ENCODE measurements at places on chromosomes 13 and 19.

GRCh38 chr19:10292789-10293636 lies 3.3 kb downstream of the ICAM5 start:
- H3K4me1 ChIP-seq: peaks cover 15% of the 10 kb centered on the region
- DNase-seq: no peak
- H3K36me3 ChIP-seq: peaks cover 17% of the 10 kb centered on the region
- no peak overlapping the region for H3K27ac ChIP-seq
- no peaks in the 10 kb centered on the region for H3K27me3 ChIP-seq

DNA sequence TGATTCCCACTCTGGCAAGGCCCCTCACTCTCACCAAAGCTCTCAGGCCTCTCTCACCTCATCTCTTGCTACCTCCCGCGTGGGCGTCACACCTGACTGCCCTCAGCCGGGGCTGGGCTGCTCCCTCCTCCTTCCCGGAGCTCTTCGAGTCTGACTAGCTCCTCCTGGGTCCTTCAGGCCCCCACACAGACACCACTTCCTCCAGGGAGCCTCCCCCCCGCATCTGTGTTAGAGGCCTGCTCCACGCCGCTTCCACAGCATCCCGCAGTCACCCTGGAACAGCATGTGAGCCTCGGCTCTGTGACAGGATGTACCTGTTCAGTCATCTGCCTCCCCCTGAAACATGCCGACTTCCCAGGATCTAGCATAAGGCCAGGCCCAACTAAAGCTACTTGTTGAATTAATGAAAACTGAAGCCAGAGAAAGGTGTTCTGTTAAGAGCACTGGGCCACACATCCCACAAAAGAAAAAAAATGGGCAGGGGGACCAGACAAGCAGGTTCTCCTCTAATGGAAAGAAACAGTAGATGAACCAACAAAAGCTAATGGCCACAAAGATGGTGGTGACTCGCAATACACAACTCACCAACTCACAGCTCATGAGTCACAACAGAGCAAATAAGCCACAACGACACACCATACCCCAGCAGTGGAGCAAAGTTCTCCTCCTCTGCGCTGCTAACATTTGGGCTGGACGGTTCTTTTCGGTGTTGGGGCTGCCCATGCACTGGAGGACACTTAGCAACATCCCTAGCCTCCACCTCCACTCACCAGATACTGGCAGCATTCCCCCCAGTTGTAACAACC lies 3.0 kb downstream of the PPP6R1 start:
- peak overlapping the region; percentile 92 for H3K27ac ChIP-seq
- peak; percentile 20 for DNase-seq
- peaks cover 42% of the 10 kb centered on the region for H3K4me1 ChIP-seq
- H3K36me3 ChIP-seq: peaks cover 24% of the 10 kb centered on the region
- no peaks in the 10 kb centered on the region for H3K27me3 ChIP-seq

DNA sequence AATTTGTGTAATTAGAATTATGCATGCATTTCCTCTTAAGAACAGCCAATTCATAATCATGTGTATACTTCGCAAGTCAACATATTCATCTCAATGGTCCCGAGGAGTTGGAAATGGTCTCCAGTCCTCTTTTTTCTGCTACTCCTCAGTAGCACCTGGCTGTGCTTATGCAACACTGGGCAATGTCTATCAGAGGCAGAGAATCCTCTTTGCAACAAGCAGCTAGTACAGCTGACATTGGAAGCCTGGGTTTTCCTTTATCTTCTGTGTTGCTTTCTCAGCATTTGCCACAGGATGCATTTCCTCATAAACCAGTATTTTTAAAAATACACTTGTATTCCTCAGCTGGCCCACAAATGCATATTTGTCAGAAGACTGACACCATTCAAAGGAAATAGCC lies 405.3 kb upstream of the GPC6 start:
- no peaks in the 10 kb centered on the region for H3K36me3 ChIP-seq
- no peak for DNase-seq
- no peaks in the 10 kb centered on the region for H3K27me3 ChIP-seq

GRCh38 chr13:21121616-21122015 lies 54.7 kb downstream of the SKA3 start:
- H3K27me3 ChIP-seq: no peaks in the 10 kb centered on the region
- DNase-seq: no peak
- no peaks in the 10 kb centered on the region for H3K4me1 ChIP-seq

DNA sequence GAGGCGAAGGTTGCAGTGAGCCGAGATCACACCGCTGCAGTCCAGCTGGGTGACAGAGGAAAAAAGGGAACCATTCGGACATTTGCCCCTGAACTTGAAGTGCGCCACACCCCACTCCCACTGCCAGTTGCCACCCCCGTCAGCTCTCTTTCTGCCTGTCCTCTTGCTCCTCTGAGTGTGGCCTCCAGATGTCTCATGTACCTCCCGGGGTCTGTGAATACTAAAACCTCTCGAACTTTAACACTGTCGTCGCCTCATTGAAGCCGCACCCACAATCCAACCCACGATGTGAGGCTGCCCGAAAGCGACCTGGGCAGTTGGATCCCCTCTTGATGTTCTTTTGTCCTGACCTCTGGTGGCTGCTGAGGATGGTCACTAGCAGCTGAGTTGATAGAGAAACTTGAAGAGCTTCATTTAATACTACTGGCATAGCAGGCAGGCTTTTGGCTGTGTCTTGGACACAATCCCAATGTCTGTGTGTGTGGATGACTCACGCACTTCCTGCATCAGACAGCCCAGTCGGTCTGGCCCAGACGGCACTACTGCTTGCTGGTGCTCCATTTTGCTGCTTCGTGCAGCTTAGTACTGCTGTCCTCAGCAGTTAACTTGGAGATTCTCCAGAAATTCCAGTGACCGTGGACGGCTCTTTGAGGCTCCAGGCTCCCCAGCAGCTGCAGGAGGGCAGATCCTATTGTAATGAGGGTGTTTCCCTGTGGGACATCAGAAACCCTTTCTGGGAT lies 4.2 kb downstream of the FPR3 start:
- peaks cover 16% of the 10 kb centered on the region for H3K4me1 ChIP-seq
- peak overlapping the region; percentile 2 for H3K4me3 ChIP-seq
- no peaks in the 10 kb centered on the region for H3K27me3 ChIP-seq

- H3K27me3 ChIP-seq: no peaks in the 10 kb centered on the region
- H3K4me1 ChIP-seq: peaks cover 7% of the 10 kb centered on the region
- peaks cover 23% of the 10 kb centered on the region for H3K36me3 ChIP-seq
Observed at GRCh38 chr19:9834726-9835506, at the start of gene PIN1. PIN1 (plus strand) TSS chr19:9835318; CDS start chr19:9835345, 27 bp downstream.

- no peak for DNase-seq
- no peaks in the 10 kb centered on the region for H3K27me3 ChIP-seq
- no peaks in the 10 kb centered on the region for H3K36me3 ChIP-seq
- no peaks in the 10 kb centered on the region for H3K4me1 ChIP-seq
Observed at GRCh38 chr13:111945086-111945485, 121.9 kb upstream of the SOX1 start.

DNA sequence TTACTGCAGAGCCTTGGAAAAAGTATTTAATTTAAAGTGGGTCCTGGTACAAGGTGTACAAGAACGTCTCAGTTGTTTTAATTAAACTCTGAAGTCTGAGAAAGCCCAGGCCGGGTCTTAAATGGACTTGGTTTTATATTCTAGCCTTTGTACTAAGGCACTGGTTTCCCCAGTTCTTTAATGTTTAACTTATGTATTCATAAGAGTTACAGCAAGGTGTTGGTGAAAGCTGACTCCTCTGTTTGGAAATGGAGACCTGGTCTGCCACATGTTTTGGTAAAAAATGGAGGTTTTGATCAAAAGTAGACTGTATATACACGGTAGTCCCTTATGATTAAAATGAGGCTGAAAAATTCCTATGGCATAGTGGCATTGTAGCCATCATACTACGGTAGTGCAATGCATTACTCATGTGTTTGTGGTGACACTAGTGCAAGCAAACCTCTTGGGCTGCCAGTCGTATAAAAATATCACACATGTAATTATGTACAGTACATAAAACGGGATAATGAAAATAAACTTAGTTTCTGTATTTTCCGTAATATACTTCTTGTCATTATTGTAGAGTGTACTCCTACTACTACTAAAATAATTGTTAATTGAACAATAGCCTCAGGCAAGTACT lies 883.4 kb upstream of the SPRY2 start:
- DNase-seq: no peak
- H3K27ac ChIP-seq: no peak overlapping the region
- H3K4me3 ChIP-seq: no peak overlapping the region
- no peaks in the 10 kb centered on the region for H3K4me1 ChIP-seq
- no peaks in the 10 kb centered on the region for H3K27me3 ChIP-seq
- H3K36me3 ChIP-seq: no peaks in the 10 kb centered on the region

DNA sequence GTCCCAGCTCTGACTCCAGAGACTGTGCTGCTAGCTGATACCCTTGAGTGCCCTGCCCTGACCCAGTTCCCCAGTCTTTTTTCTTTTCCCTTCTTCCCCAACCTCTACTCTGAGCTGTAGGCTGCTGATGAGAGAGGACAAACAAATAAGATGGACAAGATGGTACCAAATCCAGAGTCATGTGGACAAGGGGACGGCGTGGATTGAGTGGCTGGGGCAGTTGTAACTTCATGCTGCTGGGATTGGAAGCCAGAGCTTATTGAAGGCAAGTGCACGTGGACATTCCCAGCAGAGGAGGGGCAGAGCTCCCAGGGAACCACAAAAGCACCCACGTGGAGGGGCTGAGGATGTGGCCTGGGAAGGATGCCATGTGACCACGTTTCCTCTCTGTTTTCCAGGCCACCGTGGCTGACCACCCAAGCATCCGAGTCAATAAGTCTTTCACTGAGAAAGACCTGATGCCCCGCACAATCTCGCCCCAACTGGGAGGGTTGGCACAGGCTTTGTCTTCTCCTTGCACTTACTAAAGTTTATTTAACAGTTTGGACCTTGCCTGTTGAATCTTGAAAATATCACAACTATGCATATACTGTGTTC lies 323.3 kb upstream of the ZNF507 start:
- no peaks in the 10 kb centered on the region for H3K36me3 ChIP-seq
- no peak overlapping the region for H3K27ac ChIP-seq
- DNase-seq: no peak
- H3K4me1 ChIP-seq: no peaks in the 10 kb centered on the region
- H3K27me3 ChIP-seq: no peaks in the 10 kb centered on the region
- H3K4me3 ChIP-seq: no peak overlapping the region

- peaks cover 47% of the 10 kb centered on the region for H3K36me3 ChIP-seq
- H3K4me1 ChIP-seq: peaks cover 16% of the 10 kb centered on the region
- H3K27ac ChIP-seq: no peak overlapping the region
- H3K4me3 ChIP-seq: no peak overlapping the region
Observed at GRCh38 chr19:27779954-27780353, 1433.0 kb downstream of the UQCRFS1 start.

- H3K4me1 ChIP-seq: peaks cover 11% of the 10 kb centered on the region
- H3K27ac ChIP-seq: peak within 1 kb of the TSS; percentile 87
- H3K4me3 ChIP-seq: peak within 1 kb of the TSS; percentile 90
- no peaks in the 10 kb centered on the region for H3K27me3 ChIP-seq
Observed at GRCh38 chr19:43504426-43505185, at the start of gene PHLDB3. PHLDB3 (minus strand) TSS chr19:43504746; CDS start chr19:43504118, 628 bp downstream.

GRCh38 chr19:41431426-41432386 lies 4.5 kb upstream of the B3GNT8 start:
- no peak overlapping the region for H3K4me3 ChIP-seq
- DNase-seq: peak; percentile 35
- peaks cover 6% of the 10 kb centered on the region for H3K4me1 ChIP-seq
- peak overlapping the region; percentile 66 for H3K27ac ChIP-seq
- H3K36me3 ChIP-seq: peaks cover 32% of the 10 kb centered on the region
- H3K27me3 ChIP-seq: no peaks in the 10 kb centered on the region

GRCh38 chr19:33904681-33905080 lies 108.0 kb downstream of the KCTD15 start:
- no peaks in the 10 kb centered on the region for H3K4me1 ChIP-seq
- no peaks in the 10 kb centered on the region for H3K27me3 ChIP-seq
- H3K4me3 ChIP-seq: no peak overlapping the region
- H3K36me3 ChIP-seq: no peaks in the 10 kb centered on the region
- DNase-seq: peak; percentile 68

- H3K4me1 ChIP-seq: peaks cover 14% of the 10 kb centered on the region
- no peak for DNase-seq
- no peaks in the 10 kb centered on the region for H3K27me3 ChIP-seq
- no peak overlapping the region for H3K27ac ChIP-seq
- H3K4me3 ChIP-seq: no peak overlapping the region
- H3K36me3 ChIP-seq: no peaks in the 10 kb centered on the region
Observed at GRCh38 chr13:94300401-94300800, 179.1 kb downstream of the DCT start.

DNA sequence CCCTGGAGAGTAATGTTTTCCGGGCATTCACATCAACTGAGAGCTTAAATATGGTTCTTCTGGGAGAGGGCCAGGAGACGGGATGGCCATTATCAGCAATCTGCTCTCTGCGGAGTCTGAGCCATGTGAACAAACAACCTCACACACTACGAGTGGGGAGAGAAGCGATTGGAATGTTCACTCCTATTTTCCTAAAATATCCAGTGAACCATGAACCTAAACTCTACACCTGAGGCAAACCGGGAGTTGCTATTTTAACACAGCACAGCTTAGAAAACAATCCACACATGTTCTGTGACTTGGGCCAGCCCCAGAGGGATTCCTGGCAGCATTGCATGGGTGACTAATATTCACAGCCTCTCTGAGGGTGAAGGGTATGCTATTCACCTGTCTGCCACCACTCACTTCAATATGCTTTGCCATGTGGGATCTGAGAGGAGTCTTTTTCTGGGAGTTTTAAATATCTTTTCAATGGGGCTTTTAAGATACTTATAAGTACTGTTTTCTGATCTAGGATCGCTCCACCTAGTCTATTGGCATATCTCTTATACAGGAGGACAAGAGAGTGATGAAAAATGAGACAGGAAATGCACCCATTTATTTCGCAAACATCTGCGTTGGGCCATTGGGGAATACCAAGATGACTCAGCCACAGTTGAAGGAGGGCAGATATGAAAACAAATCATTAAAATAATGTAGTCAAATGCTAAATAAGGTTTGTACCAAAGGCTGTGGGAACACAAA lies 72.6 kb upstream of the SERP2 start:
- peak overlapping the region; percentile 88 for H3K27ac ChIP-seq
- H3K4me3 ChIP-seq: peak overlapping the region; percentile 52
- H3K4me1 ChIP-seq: peaks cover 56% of the 10 kb centered on the region
- H3K36me3 ChIP-seq: peaks cover 5% of the 10 kb centered on the region
- no peaks in the 10 kb centered on the region for H3K27me3 ChIP-seq
- peak; percentile 98 for DNase-seq

- H3K4me3 ChIP-seq: no peak overlapping the region
- H3K4me1 ChIP-seq: peaks cover 11% of the 10 kb centered on the region
- H3K27ac ChIP-seq: no peak overlapping the region
- DNase-seq: peak; percentile 35
- H3K36me3 ChIP-seq: peaks cover 67% of the 10 kb centered on the region
Observed at GRCh38 chr13:75566658-75567057, 17.1 kb downstream of the UCHL3 start.

GRCh38 chr13:84296401-84296800 lies 414.1 kb upstream of the SLITRK1 start:
- no peak overlapping the region for H3K27ac ChIP-seq
- no peaks in the 10 kb centered on the region for H3K36me3 ChIP-seq
- H3K4me1 ChIP-seq: no peaks in the 10 kb centered on the region
- no peak for DNase-seq

DNA sequence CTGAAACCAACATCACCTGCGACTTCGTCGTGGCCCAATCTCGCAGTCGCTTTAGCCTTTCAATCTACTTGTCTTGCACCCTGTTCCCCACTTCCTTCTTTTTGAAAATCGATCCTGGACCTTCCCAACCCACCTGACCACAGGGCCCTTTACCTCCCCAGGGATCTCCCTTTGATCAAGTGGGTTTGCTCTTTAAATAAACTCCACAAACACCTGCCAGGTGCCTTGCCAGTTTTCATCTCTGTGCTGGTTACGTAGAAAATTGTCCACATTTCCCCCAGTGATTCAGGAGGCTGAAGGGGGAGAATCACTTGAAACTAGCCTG lies 14.5 kb upstream of the RAB20 start:
- H3K4me3 ChIP-seq: no peak overlapping the region
- H3K4me1 ChIP-seq: peaks cover 2% of the 10 kb centered on the region
- no peak for DNase-seq
- H3K36me3 ChIP-seq: peaks cover 6% of the 10 kb centered on the region
